Left lung (tissue), 14 donors: ENCODE measurements at places on chromosomes 1 and 21.

DNA sequence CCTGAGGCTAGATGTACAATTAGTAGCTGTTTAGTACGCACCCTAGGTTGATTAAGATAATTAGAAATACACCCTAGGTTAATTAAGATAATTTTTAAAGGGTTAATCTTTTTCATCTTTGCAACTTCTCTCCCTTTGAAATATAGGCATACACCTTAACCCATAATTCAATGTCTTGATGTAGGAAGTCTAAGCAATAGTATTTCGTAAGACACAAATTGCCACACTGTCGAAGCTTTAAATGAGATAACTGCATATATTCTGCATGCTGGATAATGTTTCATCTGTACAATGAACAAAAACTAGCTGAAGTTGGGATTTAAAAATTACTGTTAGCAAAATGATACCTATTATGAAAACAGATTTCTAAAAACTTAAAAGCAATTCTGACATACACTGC lies 122.9 kb downstream of the EVI5 start:
- H3K4me1 ChIP-seq = no peaks in the 10 kb centered on the region
- no peak overlapping the region for H3K27ac ChIP-seq
- H3K36me3 ChIP-seq = peaks cover 16% of the 10 kb centered on the region
- DNase-seq = no peak
- no peaks in the 10 kb centered on the region for H3K27me3 ChIP-seq
- H3K4me3 ChIP-seq = no peak overlapping the region

DNA sequence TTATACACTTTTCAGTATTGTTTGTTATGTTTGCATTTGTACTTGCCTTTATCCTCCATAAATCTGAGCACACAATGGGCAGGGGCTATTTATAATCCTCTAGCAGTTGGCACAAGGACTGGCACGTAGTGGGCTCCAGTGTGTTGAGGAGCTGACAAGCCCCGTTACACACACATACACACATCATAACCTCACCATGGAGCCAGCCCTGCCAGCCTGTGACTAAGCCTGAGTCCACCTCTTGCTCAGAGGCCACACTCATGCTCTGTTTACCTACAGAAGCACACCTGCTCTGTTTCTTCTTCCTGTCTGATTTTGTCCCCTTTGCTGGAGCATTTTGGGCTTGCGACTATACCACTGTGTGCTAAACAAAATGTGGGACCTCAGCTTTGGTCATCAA lies 64.5 kb upstream of the SPATA6 start:
- H3K4me3 ChIP-seq = no peak overlapping the region
- no peak overlapping the region for H3K27ac ChIP-seq
- H3K4me1 ChIP-seq = no peaks in the 10 kb centered on the region
- H3K36me3 ChIP-seq = no peaks in the 10 kb centered on the region
- DNase-seq = no peak
- no peaks in the 10 kb centered on the region for H3K27me3 ChIP-seq

GRCh38 chr21:46411236-46411635 lies 47.5 kb upstream of the DIP2A start:
- no peaks in the 10 kb centered on the region for H3K36me3 ChIP-seq
- no peaks in the 10 kb centered on the region for H3K27me3 ChIP-seq
- H3K27ac ChIP-seq = no peak overlapping the region
- DNase-seq = no peak

- H3K27ac ChIP-seq = peak overlapping the region; percentile 78
- no peaks in the 10 kb centered on the region for H3K27me3 ChIP-seq
- no peak overlapping the region for H3K4me3 ChIP-seq
- H3K36me3 ChIP-seq = no peaks in the 10 kb centered on the region
These were observed 92.1 kb downstream of the LRRC8C start for GRCh38 chr1:89725011-89725370.

- no peaks in the 10 kb centered on the region for H3K4me1 ChIP-seq
- H3K27ac ChIP-seq = no peak overlapping the region
- H3K36me3 ChIP-seq = no peaks in the 10 kb centered on the region
- H3K4me3 ChIP-seq = no peak overlapping the region
These were observed 22.4 kb downstream of the CHI3L2 start for GRCh38 chr1:111249960-111250359.

DNA sequence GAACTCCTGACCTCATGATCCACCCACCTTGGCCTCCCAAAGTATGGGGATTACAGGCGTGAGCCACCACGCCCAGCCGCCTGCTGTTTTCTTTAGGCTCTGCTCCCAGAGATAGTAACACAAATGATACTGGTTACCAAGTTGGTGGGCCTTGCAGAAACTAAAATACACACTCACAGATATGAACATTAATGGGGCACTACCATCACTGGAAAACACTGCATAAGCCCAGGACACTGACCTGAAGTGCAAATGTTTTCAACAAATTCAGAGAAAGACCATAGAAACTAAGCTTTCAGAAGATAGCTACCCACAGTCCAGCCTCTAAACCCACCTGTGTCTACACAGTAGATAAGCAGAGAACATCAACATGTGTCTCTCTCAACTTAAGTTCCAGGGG lies 180.5 kb downstream of the FCRL5 start:
- H3K4me3 ChIP-seq = no peak overlapping the region
- no peak for DNase-seq
- no peaks in the 10 kb centered on the region for H3K4me1 ChIP-seq
- no peaks in the 10 kb centered on the region for H3K27me3 ChIP-seq

- no peak for DNase-seq
- no peaks in the 10 kb centered on the region for H3K27me3 ChIP-seq
- no peak overlapping the region for H3K4me3 ChIP-seq
- no peaks in the 10 kb centered on the region for H3K36me3 ChIP-seq
- H3K27ac ChIP-seq = no peak overlapping the region
These were observed 132.1 kb upstream of the PRMT6 start for GRCh38 chr1:106924360-106924759.

- H3K27me3 ChIP-seq = peaks cover 20% of the 10 kb centered on the region
- no peak overlapping the region for H3K4me3 ChIP-seq
- no peaks in the 10 kb centered on the region for H3K36me3 ChIP-seq
- H3K4me1 ChIP-seq = peaks cover 3% of the 10 kb centered on the region
These were observed 2.8 kb upstream of the PHC2 start for GRCh38 chr1:33433509-33434362.

DNA sequence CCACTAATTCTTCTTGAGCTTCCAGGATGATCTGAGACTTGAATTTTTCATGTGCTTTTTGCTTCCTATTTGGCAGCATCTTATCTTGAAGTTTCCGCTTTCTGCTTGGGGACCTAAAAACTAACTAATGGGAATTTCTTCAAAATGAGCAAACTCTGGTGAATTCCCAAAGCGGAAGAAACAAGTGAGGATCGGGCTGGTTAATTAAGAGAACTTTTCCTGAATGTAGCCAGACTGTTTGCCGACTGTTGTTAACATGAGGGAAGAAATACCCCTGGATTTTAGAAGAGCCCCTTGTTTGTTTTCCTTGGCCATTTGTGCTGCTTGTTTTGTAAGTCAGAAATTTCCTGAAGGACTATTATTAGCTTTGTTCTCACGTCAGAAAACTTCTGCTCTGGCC lies 6.1 kb upstream of the SELE start:
- H3K27me3 ChIP-seq = no peaks in the 10 kb centered on the region
- no peak overlapping the region for H3K4me3 ChIP-seq
- no peak for DNase-seq
- H3K4me1 ChIP-seq = peaks cover 5% of the 10 kb centered on the region

DNA sequence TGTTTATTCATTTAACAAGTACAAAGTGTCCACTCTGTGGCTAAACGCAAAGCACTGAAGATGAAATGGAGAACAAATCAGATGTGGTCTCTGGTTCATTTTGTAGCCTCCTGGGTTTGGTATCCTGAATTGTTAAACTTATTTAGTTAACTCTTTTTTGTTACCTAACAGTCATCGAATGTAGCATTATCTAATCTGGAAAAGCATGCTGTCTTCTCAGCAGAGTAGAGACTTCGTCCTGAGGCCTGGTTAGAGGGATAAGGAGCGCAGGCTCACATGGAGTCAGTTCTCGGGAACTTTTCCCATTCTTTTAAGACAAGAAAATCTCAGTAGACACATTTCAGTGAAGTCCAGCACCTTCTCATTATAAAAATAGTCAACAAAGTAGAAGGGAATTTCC lies 33.1 kb upstream of the SH3D21 start:
- H3K36me3 ChIP-seq = peaks cover 56% of the 10 kb centered on the region
- H3K27me3 ChIP-seq = no peaks in the 10 kb centered on the region
- no peaks in the 10 kb centered on the region for H3K4me1 ChIP-seq
- H3K4me3 ChIP-seq = no peak overlapping the region

GRCh38 chr1:223496883-223497282 lies 103.7 kb downstream of the CCDC185 start:
- no peaks in the 10 kb centered on the region for H3K27me3 ChIP-seq
- H3K27ac ChIP-seq = no peak overlapping the region
- DNase-seq = no peak

- no peak for DNase-seq
- no peak overlapping the region for H3K4me3 ChIP-seq
- H3K27ac ChIP-seq = no peak overlapping the region
- H3K4me1 ChIP-seq = no peaks in the 10 kb centered on the region
- H3K27me3 ChIP-seq = no peaks in the 10 kb centered on the region
These were observed 122.9 kb downstream of the MAST2 start for GRCh38 chr1:45926330-45926729.

- DNase-seq = no peak
- H3K4me1 ChIP-seq = no peaks in the 10 kb centered on the region
- no peak overlapping the region for H3K4me3 ChIP-seq
- H3K27me3 ChIP-seq = no peaks in the 10 kb centered on the region
- H3K27ac ChIP-seq = no peak overlapping the region
- no peaks in the 10 kb centered on the region for H3K36me3 ChIP-seq
These were observed 106.9 kb downstream of the KCNJ15 start for GRCh38 chr21:38363693-38364092.

DNA sequence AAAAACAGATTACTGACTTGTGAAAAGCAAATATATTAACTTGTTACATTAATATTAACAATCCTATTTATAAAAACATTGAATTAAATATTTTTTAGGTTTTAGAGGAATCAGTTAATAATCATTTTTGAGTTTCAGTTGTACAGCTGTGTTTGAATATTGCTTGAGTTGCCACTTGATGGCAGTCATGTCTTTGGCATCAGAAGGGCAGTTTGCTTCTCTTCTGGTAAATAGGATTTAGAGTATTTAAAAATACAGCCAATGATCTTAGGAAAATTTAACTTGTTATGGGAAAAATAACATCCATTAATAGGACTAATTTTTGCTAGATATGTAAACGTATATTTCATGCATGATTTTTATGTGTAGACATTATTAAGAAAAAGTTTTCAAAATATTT lies 234.1 kb downstream of the NCAM2 start:
- DNase-seq = peak; percentile 11
- no peak overlapping the region for H3K4me3 ChIP-seq
- H3K27me3 ChIP-seq = no peaks in the 10 kb centered on the region
- no peaks in the 10 kb centered on the region for H3K36me3 ChIP-seq
- H3K27ac ChIP-seq = no peak overlapping the region

GRCh38 chr1:8856689-8857412 lies 21.6 kb downstream of the ENO1 start:
- no peak overlapping the region for H3K27ac ChIP-seq
- no peak for DNase-seq
- peaks cover 3% of the 10 kb centered on the region for H3K4me1 ChIP-seq
- H3K4me3 ChIP-seq = no peak overlapping the region
- H3K27me3 ChIP-seq = no peaks in the 10 kb centered on the region

DNA sequence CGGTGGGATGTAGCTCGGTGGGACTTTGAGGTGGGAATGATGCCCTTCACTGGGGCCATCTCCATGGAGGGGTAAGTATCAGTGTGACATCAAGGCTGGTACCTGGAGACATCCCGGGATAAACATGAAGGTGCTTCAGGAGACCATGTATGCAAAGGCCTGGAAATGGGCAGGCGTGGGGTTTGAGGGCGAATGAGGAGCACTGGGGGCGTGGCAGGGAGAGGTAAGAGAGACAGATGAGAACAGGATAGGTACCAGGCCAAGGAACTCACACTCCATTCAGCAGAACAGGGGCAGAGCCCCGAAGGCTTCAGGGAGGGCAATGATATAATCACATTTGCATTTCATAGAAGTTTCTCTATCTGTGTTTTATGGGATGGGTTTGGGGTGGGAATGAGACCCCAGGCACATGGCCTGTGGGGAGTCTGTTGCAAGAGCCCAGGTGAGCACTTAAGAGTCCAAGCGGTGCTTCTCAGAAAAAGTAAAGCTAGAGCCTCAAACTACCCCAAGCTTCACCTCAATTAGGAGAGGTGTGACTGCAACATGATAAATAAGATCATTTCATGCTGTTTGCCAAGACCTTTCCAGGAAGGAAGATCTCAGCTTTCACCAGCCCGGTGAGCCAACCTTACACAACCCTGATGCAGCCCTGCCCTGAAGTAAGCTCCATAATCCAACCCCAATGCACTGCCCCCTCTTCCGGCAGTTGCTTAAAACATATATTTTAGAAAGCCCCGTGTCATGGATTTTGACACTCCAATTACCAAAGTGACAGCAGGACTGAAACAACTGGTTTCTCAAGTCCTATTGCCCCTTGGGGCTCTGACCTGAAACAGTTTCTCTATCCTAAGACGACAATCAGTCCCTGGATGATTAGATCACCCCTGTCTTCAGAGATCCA lies 7.4 kb downstream of the S100A9 start:
- H3K4me3 ChIP-seq = no peak overlapping the region
- H3K36me3 ChIP-seq = peaks cover 10% of the 10 kb centered on the region
- H3K4me1 ChIP-seq = no peaks in the 10 kb centered on the region
- H3K27ac ChIP-seq = no peak overlapping the region
- no peak for DNase-seq
